Stimulated activated CD4-positive, alpha-beta T cell treated with anti-CD3 and anti-CD28 coated beads, Interleukin-1b, Interleukin-23, amount 100 ng/mL, for 1 hour (primary cell): ENCODE measurements at places on chromosomes 6 and 20.

DNA sequence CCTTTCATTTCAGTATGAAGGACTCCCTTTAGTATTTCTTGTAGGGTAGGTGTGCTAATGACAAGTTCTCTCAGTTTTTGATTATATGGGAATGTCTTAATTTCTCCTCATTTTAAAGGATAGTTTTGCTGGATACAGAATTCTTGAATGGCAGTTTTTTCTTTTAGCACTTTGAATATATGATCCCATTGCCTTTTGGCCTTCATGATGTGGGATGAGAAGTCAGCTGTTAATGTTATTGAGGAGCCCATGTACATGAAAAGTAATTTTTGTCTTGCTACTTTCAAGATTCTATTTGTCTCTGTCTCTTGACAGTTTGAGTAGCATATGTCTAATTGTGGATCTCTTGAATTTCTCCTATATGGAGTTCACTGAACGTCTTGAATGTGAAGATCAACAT lies 30.9 kb downstream of the RSPH3 start:
- no peak for DNase-seq

GRCh38 chr6:89073014-89073620 lies 7.4 kb upstream of the PNRC1 start:
- DNase-seq = no peak

- no peak for DNase-seq
Measured at GRCh38 chr6:43878823-43879495, 108.9 kb downstream of the VEGFA start.

GRCh38 chr6:165658395-165659058 lies 4.5 kb downstream of the PDE10A start:
- no peak for DNase-seq

DNA sequence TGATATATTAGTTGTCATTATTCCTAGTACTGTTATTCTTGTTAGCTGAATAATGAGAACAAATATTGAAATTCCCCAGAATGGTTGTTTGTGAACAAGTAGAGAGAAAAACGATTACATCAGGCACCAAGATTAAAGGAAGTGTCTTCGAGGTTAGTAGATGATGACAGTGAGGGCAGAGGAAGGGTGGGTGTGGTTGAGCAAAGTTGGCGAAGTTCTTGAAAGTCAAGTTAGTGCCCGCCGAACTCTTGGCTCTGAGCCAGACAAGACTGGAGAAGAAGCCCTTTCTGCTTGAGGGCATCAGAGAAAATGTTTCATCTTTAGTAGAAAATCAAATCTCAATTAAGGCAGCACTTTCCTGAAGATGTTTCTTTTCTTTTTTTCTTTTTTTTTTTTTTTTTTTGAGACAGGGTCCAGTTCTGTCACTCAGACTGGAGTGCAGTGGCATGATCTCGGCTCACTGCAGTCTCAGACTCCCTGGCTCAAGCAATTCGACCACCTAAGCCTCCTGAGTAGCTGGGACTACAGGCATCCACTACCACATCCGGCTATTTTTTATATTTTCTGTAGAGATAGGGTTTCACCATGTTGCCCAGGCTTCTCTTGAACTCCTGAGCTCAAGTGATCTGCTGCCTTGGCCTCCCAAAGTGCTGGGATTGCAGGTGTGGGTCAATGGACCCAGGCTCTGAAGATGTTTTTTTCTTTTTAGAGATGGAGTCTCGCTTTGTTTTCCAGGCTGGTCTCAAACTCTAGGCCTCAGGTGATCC lies 77.1 kb downstream of the SGK1 start:
- peak; percentile 45 for DNase-seq

- no peak for DNase-seq
Measured at GRCh38 chr20:18511571-18511970, 3.8 kb downstream of the SEC23B start.

- DNase-seq = no peak
Measured at GRCh38 chr6:121619987-121620740, 184.7 kb downstream of the GJA1 start.

DNA sequence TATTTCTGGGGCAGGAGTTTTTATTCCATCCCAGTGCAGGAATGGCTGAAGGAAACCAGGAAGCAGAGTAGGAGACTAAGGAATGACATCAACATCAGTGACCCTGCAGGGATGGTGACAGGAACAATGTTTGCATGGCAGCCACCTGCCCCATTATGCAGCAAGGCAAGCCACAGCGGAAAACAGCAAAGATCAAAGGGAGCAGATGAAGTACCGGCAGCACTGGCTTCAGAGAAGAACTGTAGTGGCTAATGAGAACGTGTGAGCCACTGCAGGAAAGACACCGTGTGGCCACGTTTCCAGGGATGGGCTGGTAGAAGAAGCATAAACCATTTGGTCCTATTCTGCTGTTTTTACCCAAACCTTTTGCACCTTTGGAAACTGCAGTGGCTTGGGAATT lies 52.9 kb upstream of the TAB2 start:
- no peak for DNase-seq

GRCh38 chr6:53724501-53724900 lies 58.9 kb upstream of the KLHL31 start:
- no peak for DNase-seq

DNA sequence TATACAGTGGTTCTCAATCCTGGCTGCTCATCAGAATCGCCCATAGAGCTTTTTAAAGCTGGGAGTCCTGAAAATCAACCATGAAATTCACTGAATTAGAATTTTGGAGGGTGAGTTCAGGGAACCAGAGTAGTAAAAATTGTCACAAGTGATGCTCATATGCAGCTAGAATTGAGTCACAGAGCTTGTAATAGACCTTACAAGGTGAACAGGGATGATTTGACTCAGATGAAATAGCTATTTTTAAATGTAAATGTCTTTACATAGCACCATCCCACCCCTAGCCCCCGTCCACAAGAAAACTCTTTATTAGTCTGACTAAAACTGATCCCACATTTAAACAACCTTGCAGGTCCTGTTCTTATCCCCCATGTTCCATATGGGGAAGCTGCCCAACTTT lies 531.7 kb downstream of the LMBRD1 start:
- DNase-seq = no peak

- DNase-seq = no peak
Measured at GRCh38 chr20:42392442-42392841, 774.3 kb upstream of the CHD6 start.

GRCh38 chr6:29708432-29709179 lies 14.6 kb upstream of the HLA-F start:
- no peak for DNase-seq

- DNase-seq = no peak
Measured at GRCh38 chr6:34457742-34458735, 7.8 kb upstream of the PACSIN1 start.

DNA sequence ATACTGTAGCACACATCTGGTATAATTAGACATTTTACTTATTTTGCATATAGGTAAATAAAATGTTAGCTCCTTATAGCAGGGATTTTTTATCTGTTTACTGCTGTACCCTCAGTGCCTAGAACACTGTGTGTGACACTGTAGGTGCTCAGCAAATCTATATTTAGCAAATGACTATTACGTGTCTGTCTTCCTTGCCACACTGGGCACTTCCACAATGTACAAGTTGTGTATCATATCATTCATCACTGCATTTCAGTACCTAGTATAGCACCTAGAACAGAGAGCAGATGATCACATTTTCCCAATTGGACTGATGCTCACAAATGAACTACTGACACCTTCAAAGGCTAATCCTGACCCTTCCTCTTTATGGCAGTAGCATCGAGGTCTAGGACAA lies 115.6 kb downstream of the MYB start:
- no peak for DNase-seq

DNA sequence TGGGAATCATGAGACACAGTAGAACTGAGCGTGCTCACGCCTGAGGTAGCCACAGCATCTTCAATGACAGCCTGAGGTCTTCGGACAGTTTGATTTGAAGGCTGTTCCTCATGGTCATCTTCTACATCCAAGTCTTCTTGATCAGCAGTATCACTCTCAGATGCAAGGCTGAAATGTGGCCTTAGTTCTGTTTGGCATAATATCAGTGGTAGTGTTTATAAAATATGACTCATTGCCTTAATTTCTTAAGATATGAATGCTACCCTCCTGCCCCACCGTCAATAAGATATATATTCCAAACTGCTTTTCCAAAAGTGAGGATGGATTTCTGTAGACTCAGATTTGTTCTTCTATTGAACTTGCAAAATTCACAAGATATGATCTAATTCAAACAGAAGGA lies 17.5 kb upstream of the MAP7 start:
- DNase-seq = no peak

GRCh38 chr20:56345911-56346310 lies 12.9 kb upstream of the FAM210B start:
- DNase-seq = no peak

DNA sequence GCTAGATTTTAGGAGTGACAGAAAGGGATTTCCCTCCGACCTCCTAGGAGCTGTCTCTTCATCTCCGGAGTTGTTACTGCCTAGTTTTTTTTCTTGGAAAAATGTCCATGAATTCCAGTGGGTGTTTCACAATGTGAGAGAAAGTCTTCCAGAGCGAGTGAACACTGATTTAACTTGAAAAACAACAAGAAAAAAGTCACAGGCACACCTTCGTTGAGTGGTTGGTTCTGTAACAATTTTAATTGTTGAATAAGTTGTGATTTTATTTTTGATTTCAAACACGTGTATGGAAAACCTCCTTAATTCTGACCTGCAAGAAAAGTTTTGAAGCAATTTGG lies 2.9 kb downstream of the TFAP2C start:
- no peak for DNase-seq
